Activated T-cell treated with anti-CD3 and anti-CD28 coated beads, Interleukin-2, amount 50 U/mL, for 4 hours (primary cell): ENCODE measurements at places on chromosomes 16 and 17. TPM values are rescaled to one million over a fixed set of nuclear protein-coding genes. Genes with fewer than 3 reads are reported as not detected.

DNA sequence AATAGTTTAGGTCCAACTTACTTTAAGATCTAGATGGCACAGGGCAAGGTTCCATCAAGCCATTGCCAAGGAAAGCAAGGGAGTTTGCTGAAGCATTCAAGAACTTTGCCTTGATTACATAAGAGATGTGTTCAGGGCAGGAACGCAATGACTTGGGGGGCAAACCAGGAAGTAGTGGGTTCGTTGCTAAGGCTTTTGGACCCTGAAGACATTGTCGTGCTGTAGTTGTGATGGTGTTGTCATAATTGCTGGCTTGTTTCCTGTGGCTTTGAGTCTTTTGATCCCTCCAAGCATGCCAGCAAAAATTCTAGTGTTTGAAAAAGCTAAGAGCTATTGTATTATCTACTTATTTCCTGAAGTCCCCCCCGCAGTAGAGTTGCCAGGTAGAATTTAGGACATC, 70.7 kb upstream of the HNF1B start:
- DNase-seq = no peak

DNA sequence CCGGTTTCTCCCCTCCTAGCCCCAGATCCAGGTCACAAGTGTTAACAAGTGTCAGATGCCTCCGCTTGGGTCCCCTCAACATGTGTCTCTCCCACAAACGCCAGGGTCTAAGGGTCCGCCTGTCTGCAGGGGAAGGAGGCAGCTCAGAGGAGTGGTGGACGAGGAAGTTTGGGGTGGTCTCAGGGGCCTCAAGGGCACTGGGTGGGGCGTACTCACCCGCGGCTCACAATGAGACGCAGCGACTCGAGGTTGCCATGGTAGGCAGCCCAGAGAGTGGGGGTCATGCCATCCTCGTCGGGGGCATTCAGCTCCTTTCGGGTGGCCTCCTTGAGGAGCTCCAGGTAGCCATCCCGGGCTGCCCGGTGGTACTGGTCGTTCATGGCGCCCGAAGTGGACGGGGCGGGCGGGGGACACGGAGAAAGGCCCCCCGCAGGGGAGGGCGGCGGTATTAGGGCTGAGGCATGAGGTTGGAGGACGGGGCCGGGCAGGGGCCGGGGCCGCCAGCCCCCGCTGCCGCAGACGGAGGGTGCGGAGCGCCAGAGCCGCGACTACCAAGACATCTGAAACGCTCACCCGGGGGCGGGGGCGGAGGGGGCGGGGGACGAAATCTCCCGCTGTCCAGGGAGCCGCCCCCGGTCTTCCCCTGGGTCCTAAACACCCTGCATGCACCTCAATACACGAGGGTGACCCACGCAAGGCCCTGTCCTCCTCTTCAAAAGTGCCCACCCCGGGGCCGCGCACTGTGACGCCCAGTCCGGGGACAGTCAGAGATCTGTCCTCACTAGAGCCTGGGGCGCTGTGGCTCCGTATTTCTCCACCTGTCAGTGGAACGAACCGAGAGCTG, at the start of gene USH1G:
Gene USH1G, minus strand, starts transcription at position 562 of the 844 bp plus-strand sequence. Its CDS starts 182 bp downstream, at position 380.
- DNase-seq = no peak

- DNase-seq = no peak
These were observed 22.5 kb downstream of the DNAI2 start for GRCh38 chr17:74296548-74296936.

DNA sequence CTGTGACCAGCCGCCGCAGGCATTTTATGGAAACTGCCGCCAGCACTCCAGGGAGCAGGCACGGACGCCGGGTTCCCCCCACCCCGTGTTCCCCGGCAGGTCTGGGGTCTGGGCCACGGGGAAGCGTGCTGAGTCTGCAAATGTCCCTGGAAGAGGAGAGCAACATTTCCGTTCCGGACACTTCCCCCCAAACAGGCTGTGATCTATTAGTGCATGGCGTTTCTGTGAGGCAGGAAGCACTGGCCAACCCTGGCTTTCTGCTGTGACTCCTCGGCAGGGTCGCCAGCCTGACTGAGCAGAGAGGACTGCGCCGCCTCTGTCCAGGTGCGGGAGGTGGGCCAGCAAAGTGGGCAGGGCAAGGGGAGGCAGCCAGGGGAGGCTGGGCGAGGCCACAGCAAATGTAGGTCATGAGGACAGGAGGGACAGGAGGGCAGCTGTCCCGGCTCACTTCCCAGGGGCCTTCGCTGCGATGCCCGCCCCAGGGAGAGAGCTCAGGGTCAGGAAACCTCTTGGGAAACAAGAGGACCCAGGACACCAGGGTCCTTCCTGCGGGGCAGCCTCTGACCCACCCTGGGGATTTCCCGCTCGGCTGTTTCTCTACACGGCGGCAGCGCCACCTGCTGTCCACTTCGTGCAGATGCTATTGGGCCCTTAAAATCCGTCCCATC, 9.5 kb downstream of the FOXF1 start:
- peak; percentile 43 for DNase-seq

- DNase-seq = no peak
These were observed 1.5 kb upstream of the TOX3 start for GRCh38 chr16:52548261-52549010.

GRCh38 chr16:30065943-30066760, 592 bp downstream of the ALDOA start:
- peak; percentile 30 for DNase-seq

DNA sequence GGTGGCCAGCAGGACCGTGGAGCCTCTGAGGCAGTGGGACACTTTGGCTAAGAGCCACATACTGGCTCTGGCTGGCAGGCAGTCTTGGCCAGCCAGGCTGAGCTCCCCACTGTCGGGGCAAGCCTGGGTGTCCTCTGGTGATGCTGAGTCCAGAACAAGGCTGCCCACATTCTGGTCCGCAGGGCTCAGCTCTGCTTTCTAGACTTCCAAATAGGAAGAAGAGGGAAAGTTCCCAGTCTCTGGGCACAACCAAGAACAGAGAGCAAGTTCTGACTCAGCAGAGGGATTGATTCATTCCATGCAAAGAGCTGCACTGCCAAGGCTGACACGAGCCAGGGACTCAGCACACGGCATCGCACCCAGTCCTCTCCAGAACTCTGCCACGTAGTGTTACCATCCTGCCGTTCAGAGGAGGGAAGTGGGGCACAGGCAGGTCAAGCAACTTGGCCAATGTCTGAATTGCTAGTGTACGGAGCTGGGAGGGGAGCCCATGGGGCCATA, 58.9 kb downstream of the NOS2 start:
- DNase-seq = no peak

DNA sequence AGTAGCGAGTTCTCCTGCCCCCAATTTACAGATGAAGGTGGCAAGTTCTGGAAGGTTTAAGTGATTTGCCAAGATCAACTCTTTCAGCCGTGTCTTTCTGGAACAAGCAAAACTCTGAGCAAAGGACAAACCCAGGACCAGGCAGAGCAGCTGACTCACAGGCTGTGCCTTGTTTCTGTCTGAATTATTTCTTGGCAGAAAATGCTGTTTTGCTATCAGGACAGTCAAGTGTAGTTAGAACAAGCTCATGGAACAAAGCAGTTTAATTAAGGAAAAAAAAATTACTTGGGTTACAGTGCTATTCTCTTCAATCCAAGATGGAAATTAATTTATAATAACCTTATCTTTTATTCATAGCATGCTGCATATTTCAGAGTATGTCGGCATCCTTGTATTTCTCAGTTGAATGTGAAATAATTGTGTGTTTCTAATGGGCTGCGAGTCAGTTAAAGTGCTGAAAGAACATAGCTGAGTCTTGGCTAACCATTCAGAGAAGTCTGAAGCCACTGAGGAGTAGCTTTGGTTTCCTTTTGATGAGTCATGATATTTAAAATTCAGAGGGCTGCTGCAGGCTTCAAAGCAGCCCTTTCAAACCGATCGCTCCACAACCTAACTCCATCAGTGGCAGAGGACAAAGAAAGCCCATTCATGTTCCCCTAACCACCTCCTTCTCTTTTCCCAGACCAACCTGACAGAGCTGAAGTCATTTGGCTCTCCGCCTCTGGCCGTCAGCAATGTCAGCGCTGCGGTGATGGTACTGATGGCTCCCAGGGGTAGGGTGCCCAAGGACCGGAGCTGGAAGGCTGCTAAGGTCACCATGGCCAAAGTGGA, 143.7 kb downstream of the ZNF18 start:
- no peak for DNase-seq

- no peak for DNase-seq
These were observed 47.7 kb upstream of the DOC2B start for GRCh38 chr17:228951-229708.

DNA sequence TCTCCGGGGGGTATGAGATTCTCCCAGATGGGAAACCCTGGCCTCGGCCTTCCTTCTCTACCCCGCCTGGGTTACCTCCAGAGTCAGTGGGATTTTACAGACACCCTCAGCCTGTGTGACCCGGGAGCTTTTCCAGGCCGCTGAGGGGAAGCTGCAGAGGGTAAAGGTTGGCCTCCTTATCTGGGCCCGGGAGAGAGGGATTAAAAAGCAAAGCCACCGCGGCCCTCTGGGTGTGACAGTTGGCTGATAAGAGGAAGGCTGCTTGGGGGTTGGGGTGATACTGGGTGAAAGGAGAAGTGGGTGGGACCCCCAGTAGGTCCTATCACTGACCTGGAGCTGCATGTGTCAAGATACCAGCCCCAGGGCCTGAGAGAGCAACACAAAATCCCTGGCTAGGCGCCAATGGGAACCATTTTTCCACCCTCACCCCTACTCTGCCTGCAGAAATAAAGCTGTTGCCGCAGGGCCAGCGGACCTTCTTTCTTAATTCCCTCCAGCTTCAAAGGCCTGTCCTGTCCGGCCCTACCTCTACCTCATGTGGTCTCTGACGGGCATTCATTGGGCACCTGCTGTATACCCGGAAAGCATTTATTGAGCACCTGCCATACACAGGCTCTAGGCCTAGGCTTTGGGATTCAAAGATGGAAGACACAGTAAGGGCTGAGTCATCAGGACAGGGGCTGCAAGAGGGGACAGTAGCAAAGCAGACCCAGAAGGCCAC, 77.6 kb upstream of the GSE1 start:
- no peak for DNase-seq

DNA sequence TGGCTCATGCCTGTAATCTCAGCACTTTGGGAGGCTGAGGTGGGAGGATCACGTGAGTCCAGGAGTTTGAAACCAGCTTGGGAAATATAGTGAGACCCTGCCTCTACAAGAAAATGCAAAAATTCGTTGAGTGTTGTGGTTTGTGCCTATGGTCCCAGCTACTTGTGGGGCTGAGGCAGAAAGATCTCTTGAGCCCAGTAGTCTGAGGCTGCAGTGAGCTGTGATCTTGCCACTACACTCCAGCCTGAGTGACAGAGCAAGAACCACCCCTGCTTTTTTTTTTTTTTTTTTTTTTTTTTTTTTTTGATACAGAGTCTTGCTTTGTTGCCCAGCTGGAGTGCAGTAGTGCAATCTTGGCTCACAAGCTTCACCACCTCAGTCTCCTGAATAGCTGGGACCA, 34.0 kb downstream of the ITGB3 start:
- no peak for DNase-seq

GRCh38 chr17:32899236-32900013, 22.5 kb upstream of the MYO1D start:
- no peak for DNase-seq

DNA sequence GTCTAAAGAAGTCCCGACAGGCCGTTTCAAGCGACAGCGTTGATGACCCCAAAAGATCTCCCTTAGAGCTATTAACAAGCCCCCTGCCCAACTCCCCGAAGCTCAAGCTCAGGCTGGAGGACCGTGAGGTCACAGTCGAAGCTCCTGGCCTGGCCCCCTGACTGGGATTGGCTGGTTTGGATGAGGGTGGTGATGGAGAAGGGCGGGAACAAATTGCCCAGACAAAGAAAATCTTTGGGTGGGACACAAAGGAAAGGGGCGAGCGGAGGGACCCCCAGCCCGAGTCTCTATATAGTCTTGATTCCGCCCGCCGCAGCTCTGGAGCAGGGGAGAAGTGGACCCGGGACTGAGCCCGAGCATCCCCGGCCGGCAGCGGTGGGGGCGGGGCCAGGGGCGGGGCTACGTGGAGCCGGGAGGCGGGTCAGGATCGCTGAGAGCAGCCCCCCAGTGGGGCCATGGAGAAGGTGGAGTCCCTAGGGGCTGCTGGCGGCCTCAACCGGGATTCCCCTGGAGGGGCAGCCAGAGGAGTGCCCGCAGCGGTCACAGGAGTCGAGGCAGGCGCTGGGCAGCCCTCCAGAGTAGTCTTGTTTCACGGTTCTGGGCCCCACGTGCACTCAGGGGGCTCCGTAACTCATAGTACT, 982 bp upstream of the NEURL4 start:
- DNase-seq = peak; percentile 70

- no peak for DNase-seq
These were observed 23.8 kb downstream of the GGA2 start for GRCh38 chr16:23486480-23486879.

GRCh38 chr16:49024016-49024415, 257.6 kb downstream of the CBLN1 start:
- no peak for DNase-seq

- no peak for DNase-seq
These were observed 27.5 kb downstream of the ZCCHC14 start for GRCh38 chr16:87465306-87465705.

- DNase-seq = no peak
These were observed 26.8 kb downstream of the NLRP1 start for GRCh38 chr17:5557485-5557884.

DNA sequence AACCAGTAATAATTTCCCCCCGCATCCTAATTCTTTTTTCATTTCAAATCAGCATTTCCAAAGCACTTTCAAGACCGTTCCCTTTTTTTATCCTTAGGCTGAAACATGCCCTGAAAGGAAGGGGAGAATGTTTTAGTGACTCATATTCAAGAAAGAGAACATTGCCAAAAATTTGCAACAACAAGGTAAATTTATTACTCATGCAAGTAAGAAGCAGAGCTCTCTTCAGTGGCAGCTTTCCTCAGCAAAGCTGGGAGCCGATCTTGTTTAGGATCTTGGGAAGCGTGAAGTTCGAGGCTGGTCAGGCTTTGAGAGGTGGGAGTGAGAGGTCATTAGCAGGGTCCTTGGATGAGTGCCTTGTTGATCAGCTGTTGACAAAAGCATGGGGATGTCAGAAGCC, 129.5 kb downstream of the PRKCA start:
- DNase-seq = no peak

DNA sequence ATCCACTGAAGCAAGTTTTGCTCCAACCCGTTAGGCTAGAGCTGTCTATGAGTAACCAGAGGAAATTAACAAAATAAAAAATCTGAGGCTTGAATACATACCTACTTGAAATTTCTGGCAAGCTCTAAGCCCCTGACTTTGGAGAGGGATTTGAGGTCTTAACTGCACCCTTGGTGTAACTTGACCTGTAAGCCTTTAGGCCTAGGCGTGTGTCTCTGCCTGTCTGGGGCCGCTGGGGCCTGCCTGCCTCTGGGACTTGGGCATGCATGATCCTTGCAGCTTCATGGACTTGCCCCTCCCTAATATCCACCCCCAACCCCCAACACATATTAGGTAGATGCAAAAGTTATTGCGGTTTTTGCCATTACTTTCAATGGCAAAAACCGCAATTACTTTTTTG, 3.7 kb upstream of the CDC42EP4 start:
- no peak for DNase-seq

GRCh38 chr17:55666806-55667205, 55.9 kb downstream of the TMEM100 start:
- DNase-seq = no peak

GRCh38 chr16:12059216-12059769, 82.8 kb downstream of the SNX29 start:
- no peak for DNase-seq

The CD19 gene
- 1.5 TPM for total RNA-seq

The STAT5A gene
- total RNA-seq = 193 TPM

The SSTR5 gene
- total RNA-seq = not detected

The CCDC78 gene
- total RNA-seq = 5.4 TPM

The GPR179 gene
- 0.03 TPM for total RNA-seq

The CACNG4 gene
- not detected for total RNA-seq
